Natural killer cell treated with Interleukin-12 subunit alpha and Interleukin-12 subunit beta and Interleukin-15 and Interleukin-18, amount 100 ng/mL, for 72 hours (primary cell): ENCODE measurements at places on chromosomes 1 and 21.

GRCh38 chr1:198316546-198317100 lies 159.8 kb downstream of the NEK7 start:
- DNase-seq: no peak

- DNase-seq: no peak
Observed at GRCh38 chr1:40840526-40841323, 21.4 kb downstream of the CITED4 start.

DNA sequence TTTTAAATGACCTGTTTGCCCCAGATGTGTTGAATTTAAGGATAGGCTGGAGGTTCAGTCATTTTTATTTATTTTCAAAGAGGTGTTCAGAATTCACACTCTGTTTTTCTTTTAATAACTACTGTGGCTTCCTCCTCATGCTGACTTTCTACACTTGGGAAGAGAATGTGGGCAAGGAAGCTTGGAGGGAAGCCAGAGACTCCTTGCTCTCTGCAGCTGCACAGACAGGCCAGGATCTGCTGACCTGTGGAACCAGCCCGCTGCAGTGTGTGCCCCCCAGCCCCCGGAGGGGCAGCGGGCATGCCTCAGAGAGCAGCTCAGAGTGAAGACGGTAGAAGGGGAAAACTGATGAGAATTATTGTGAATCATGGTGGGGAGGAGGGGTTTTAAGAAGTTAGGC lies 16.9 kb downstream of the MGST3 start:
- DNase-seq: no peak

- DNase-seq: no peak
Observed at GRCh38 chr1:116477429-116477828, 93.4 kb downstream of the CD58 start.

GRCh38 chr1:165456114-165456513 lies 11.2 kb upstream of the RXRG start:
- no peak for DNase-seq

DNA sequence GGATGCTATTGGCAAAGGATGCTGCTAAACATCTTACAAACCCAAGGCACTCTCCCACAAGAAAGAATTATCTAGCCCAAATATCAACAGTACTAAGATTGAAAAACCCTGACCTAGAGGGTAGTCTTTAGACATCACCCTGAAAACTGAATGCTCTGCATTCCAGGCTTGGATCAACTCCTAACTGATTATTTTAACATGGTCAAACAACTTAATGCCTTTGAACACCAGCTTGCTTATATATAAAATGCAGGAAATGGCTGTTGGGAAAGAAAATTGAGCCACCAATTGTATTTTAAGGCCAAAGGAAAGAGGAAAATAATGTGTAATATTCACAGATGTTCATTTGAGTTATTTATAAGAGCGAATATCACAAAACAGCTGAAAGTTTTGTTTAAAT lies 72.2 kb upstream of the C1orf87 start:
- no peak for DNase-seq

- no peak for DNase-seq
Observed at GRCh38 chr1:180646547-180646946, 14.7 kb downstream of the XPR1 start.

- DNase-seq: no peak
Observed at GRCh38 chr1:229344139-229344538, 1.3 kb upstream of the CCSAP start.

GRCh38 chr1:160537714-160538665 lies 14.9 kb upstream of the SLAMF6 start:
- DNase-seq: no peak

GRCh38 chr1:17833661-17834501 lies 78.7 kb downstream of the ACTL8 start:
- DNase-seq: no peak

DNA sequence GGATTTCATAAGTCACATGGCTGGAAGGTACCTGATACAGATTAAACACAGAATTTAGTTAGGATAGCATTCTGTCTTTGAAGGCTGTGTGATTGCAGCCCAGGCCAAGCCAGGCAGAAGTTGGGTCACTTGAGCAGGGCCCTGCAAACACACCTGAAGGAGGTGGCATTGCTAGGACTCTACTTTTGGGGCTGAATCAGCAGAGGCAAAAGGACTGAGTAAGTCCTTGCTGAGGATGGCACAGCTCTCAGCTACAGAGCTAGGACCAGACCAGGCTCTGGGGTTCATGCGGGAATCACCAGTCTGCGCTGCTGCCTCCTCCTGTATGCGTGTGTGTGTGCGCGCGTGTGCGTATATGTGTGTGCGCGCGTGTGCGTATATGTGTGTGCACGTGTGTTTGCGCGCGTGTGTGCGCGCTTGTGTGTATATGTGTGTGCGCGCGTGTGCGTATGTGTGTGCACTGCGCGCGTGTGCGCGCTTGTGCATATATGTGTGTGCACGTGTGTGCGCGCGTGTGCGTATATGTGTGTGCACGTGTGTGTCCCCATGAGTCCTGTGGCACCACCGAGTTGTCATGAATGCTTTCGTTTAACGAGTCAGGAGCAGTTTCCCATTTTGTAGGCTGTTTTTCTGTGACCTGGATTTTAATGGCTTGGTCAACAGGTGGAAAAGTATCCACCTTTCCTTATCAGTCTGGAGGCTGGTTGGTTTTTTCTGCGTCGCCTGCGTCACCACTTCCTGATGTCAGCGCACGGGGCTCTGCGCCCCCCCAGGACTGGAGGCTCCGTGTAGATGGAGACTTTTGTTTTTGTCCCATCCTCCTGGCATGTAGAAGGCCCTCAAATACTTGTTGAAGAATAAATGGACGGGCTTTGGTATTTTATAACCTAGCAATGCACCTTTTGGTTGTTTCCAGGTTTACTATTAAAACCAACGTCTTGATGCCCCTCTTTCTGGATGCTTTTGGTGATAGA lies 34.7 kb downstream of the ADARB1 start:
- DNase-seq: no peak

GRCh38 chr1:212953321-212953720 lies 3.0 kb downstream of the VASH2 start:
- DNase-seq: no peak

- no peak for DNase-seq
Observed at GRCh38 chr1:244636488-244637259, 16.3 kb upstream of the DESI2 start.

- DNase-seq: no peak
Observed at GRCh38 chr1:43285269-43285990, at the start of gene C1orf210. TSS of gene C1orf210 (minus strand) at chr1:43285581. CDS start at chr1:43283270, 2,311 bp downstream.
